Stimulated activated CD4-positive, alpha-beta T cell treated with anti-CD3 and anti-CD28 coated beads, Interleukin-2, amount 100 ng/mL, for 48 hours (primary cell): ENCODE measurements at places on chromosomes 1 and 21.

DNA sequence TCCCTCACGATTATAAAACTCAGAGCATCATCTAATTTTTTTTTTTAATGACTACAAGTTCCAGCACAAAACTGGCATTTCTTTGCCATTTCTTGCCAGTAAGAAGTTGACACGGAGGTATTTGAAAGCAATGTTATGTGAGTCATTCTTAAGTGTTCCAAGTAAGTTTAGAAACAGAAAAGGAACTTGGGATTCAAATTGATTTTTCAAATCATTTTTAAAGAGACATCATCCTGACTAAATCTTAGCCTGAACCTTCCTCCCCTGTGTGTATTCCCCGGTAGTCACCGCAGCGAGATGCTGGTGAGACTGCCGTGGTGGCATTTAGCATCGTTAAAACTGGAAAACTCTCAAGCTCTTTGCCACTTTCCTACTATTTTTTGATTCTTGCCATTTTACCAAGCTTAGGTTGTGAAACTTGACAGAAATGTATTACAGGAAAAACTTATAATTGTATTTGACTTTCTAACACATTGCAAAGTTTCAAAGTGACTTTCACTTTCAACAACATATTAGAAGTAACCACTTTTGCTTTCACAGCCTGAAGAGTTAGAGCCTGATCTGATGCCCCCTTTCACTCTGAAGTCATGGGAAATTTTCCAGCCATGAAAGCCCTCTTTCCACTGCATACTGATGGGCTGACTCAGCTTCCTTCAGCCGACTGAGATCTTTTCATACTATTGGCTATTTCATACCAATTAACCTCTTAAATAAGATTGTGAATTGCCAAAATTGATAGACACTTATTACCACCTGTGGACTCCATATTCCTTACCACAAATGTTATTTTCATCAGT is 61.4 kb downstream of the OLFML2B start:
- DNase-seq: peak; percentile 19

GRCh38 chr1:43531107-43531905 is 623 bp downstream of the PTPRF start:
- no peak for DNase-seq

DNA sequence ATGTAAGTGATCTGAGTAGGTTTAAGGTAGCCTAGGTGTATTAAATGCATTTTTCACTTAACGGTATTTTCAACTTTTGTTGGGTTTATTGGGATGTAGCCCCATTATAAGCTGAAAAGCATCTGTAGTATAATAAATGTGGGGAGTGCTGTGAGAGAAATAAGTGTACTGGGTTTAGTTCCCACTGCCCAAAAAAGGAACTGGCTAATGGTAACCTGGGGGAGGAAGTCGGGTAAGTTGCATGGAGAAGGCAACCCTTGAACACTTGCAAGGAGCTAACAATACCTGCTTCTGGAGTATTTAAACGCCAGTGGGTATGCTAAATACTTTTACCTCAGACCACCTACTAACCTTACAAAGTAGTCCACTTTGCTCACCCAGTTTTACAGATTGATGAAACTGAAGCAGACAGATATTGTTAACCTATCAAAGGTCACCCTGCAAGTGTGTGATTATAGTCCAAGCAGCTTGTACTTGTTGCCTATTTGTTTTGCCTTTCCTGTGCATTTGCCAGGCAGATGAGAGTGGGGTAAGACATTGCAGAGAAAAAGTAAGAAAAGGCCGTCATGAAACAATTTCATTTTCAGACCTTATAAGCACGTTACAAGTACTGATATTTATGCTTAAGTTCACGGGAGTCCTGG is 7.6 kb upstream of the SHISA4 start:
- DNase-seq: no peak

- DNase-seq: no peak
Measured at GRCh38 chr1:17278996-17279830, 28.8 kb upstream of the PADI4 start.

DNA sequence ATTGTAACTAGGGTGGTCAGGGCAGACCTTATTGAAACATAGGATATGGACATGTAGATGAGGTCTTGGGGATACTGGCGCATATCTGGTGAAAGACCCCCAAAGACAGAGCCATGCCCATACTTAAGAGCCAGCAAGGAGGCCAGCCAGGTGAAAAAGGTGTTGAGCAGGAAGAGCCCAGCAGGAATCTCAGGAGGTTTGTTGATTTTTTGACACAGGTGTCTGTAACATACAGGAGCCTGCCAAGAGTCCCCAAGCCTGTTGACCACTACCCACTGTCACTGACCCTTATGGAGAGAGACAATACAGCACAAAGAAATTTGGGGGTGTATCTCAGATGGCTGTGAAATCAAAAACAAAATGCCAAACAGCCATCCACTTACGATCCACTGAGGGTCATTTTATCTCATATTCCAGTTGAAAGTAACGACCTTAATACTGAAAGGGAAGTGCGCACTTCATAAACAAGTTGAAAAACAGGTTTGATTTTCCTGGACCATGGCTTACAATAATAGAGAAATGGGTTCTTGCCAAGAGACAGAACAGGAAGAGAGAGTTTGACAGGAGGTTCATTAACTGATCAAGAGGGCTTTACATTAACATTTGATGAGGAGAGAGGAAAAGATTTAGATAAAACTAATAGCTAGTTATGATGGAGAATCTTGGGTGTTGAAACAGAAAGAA is 163.6 kb downstream of the GLUL start:
- DNase-seq: no peak

DNA sequence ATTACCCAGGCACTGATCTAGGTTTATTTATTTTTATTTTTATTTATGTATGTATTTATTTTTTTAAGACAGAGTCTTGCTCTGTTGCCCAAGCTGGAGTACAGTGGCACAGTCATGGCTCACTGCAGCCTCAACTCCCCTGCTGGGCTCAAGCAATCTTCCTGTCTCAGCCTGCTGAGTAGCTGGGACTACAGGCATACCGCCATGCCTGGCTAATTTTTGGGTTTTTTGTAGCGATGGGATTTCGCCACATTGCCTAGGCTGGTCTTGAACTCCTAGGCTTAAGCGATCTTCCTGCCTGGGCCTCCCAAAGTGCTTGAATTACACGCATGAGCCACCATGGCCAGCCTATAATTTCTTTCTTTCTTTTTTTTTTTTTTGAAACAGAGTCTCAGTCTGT is 9.4 kb downstream of the PHACTR4 start:
- DNase-seq: no peak

DNA sequence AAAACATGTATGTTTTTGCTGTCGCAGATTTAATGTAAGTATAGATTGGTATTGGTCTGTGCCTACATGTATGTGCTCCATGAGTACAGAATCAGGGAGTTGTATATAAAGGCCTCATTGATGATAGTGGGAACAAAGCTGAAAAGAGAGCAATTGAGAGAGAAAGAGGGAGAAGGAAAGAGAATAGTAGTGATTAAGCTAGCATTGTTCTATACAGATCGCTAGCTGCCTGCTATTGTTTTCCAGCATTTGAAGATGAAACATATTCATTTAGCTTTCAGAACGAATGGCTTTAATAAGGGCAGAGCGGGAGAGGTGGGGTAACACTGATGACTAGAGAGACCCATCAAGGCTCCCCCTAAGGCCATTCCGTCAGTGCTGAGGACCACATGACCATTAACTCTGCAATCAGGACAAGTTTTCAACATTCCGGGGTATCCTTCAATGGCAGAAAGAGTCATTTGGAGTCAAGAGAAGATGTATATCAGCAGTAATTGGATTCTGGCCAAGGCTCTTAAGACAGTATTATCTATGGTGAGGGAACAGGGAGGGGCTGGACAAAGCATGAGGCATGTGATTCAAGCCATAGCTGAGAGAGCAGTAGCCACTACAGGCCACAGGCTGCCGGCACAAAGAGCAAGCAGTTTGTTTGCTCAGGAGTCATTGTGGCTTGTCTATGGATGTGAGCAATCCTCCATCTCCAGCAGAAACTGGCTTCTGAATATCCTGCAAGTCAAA is 176.5 kb downstream of the PBX1 start:
- no peak for DNase-seq

DNA sequence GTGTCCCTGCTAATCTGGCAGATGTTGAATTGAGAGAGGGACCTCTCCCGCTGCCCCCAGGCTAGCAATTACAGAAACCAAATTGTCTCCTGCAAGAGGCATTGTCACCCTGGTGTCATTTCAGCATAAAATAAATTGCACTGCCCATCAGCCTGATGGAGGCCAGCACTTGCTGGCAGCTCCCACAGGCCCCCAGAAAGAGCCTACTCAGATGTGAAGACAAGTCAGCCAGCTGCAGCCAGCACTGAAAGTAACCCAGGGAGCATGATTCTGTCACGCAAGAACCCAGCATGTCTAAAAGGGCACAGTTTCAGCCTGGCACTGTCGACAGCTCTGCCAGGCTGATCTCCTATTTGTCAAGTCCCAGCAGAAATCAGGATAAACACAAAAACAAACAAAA is 110.3 kb upstream of the CTTNBP2NL start:
- no peak for DNase-seq

GRCh38 chr1:109641078-109641740 is 14.7 kb upstream of the GSTM4 start:
- no peak for DNase-seq

DNA sequence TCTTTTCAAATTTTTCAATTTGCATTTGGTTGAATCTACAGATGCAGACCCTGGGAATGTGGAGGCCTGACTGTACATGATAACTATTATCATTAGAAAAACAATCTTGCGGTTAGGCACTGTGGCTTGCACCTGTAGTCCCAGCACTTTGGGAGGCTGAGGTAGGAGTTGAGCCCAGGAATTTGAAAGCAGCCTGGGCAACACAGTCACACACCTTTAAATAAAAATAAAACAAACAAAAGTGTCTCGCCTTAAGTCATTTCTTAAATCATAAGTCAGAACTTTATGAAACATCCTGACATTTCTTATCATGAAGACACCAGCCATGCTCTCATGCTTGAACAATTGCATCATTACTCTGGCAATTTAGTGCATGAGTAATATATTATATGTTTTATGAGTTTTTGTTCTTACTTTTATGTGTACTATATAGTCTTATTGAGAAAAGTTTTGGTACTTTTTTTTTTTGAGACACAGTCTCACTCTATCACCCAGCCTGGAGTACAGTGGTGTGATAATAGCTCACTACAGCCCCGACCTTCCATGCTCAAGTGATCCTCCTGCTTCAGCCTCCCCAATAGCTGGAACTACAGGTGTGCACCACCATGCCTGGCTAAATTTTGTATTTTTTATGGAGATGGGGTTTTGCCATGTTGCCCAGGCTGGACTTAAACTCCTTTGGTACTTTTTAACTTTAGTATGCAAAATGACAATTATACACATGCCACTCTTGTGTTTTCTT is 7.8 kb downstream of the TBX19 start:
- DNase-seq: no peak

- no peak for DNase-seq
Measured at GRCh38 chr21:16427587-16428087, 697.9 kb downstream of the USP25 start.

DNA sequence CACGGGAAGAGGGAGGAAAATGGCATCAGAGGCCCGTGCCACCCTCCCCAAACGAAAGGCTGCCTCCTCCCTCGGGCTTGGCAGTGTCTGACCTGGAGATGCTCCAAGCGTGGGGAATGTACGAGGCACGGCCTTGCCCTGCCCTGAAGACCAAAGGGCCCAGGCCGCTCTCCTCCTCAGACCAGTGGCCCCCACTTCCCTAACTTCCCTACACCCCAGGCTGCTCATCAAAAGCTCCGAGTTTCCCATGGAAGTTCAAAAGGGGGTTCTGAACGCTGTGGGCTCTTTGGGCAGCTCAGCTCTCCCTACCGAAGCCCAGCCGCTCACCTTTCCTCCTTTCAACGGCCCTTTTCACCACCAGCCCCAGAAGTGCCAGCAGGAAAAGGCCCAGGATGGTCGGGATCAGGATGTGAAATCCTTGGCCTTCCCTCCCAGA is 11.8 kb downstream of the FCMR start:
- no peak for DNase-seq

DNA sequence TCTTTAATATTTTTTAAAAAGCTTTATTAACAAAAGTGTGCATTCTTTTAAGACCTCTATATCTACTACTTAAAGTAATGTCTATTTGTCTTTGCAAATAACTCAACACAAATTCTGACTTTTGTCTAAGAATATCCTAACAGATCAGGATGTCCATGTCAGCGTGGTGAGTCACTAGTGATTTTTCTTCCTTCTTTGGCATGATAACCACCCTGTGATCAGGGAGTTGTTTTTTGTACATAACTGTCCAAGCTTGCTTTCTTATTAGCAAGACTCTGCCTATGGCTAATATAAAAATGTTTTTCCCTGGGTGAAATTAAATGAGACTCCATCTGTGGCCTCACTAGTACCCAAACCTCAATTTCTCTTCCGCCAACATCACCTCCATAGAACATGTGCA is 688.9 kb upstream of the ADGRL2 start:
- no peak for DNase-seq

- DNase-seq: no peak
Measured at GRCh38 chr21:34967509-34968289, 81.4 kb downstream of the RUNX1 start.

- no peak for DNase-seq
Measured at GRCh38 chr1:86018283-86018923, 138.2 kb downstream of the COL24A1 start.

- DNase-seq: no peak
Measured at GRCh38 chr1:18886003-18886335, 16.4 kb downstream of the ALDH4A1 start.

GRCh38 chr1:55316502-55316901 is 101.3 kb upstream of the USP24 start:
- no peak for DNase-seq

DNA sequence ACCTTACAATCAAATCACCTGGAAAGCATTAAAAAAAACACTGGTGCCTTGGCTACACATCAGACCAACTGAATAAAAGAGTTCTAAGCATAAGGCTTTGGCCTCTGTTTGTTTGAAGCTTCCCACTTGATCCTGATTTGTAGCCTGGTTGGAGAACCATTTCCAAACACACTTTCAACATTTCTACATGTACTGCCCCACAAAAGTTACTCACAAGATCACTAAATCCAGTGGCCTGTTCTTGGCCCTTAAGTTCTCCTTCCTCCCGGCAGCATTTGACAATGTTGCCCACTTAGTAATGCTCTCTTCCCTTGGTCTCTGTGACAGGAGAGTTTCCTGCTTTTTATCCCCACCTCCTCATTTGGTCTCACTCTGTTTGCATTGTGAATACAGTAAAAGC is 11.8 kb downstream of the GAS5 start:
- DNase-seq: no peak

- DNase-seq: no peak
Measured at GRCh38 chr1:226572325-226572726, 23.8 kb downstream of the STUM start.

- no peak for DNase-seq
Measured at GRCh38 chr1:209858561-209859103, 30.9 kb downstream of the UTP25 start.

- no peak for DNase-seq
Measured at GRCh38 chr1:228507961-228508652, 20.9 kb downstream of the RNF187 start.
